ENCODE measurements at places on chromosomes 7 and 10.
A peak's percentile ranks its signal among the peaks of the same experiment; 100 is the strongest.

DNA sequence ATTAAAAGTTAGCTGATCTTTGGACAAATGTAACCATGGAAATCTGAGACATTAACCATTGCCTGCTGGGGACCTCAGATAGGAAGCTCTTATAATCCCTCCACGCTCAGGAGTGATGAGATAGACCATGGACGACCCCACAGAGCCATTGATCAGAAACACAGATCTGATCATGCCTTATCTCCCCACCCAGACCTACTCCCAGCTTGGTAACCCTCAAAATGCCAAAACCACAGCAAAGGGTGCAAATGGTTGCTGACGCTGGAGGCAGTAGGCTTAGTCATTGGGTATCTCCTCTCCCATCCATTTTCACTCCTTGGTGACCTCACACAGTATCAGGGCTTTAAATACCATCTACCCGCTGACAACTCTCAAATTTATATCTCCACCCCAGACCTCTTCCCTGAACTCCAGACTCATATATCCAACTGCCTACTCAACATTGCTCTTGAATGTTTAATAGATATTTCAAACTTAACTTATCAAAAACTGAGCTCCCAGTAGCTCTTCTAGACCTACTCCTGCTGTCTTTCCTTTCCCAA lies 60.8 kb downstream of the CRTAC1 start:
- DNase-seq = no peak

DNA sequence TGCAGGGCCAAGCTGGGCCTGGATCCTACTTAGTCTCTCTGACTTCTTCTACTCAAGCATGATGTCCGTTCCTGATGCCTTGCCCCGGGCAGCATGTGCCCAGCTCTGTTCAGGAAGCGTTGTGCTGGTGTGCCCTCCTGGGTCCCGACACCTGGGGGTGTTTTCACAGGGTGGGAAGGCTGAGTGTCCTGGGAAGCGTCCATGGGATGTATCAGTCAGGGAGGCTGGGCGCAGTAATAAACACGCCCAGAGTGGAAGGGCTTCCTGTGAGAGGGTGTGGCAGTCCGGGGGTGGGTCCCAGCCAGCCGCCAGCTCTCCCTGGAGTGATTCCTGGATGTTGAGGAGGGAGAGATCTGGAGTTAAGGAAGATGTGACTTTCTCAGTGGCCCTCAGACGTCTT lies 29.0 kb downstream of the FOXK1 start:
- no peak for DNase-seq

GRCh38 chr7:131250331-131250730 lies 77.3 kb upstream of the MKLN1 start:
- no peak for DNase-seq

GRCh38 chr7:17153536-17153935 lies 144.9 kb upstream of the AHR start:
- DNase-seq = peak; percentile 38

DNA sequence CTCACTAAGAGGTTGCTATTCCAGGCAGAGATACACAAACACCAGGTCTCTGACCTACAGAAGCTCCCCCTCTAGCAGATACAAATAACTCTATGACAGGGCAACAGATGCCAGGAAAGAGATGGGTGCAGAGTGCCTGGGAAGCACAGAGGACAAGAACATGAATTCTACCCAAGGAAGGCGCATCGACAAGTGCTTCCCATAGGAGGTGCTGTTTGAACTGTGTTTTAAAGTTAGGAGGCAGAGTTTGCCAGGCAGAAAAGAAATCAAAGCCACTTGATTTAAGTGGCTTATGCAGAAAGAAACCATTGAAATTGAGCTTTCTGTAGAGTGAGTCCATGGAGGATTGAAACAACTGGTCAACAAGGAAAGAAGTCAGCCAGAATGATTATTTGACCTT lies 35.3 kb upstream of the EGR2 start:
- no peak for DNase-seq

- DNase-seq = no peak
These were observed 725.2 kb downstream of the SUGCT start for GRCh38 chr7:40859965-40860543.

GRCh38 chr10:133471300-133472109 lies 17.8 kb downstream of the SCART1 start:
- no peak for DNase-seq

DNA sequence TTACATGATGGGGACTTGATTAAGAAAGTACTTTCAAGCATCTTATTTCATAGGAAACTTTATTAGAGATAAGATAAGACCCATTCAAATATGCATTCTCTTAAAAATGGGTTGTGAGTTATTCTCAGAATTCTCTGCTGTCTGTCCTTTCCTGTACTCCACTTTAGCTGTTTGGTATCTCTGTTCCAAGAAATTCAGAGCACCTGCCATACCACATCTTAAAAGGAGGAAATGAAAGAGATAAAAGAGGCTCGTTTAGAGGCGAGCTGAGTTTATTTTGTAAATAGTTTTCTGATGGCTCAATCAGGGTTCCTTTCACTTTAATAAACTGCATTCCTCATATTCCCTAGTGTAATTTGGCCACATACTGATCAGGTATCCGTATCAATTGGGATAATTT lies 87.2 kb downstream of the MDFIC start:
- no peak for DNase-seq

DNA sequence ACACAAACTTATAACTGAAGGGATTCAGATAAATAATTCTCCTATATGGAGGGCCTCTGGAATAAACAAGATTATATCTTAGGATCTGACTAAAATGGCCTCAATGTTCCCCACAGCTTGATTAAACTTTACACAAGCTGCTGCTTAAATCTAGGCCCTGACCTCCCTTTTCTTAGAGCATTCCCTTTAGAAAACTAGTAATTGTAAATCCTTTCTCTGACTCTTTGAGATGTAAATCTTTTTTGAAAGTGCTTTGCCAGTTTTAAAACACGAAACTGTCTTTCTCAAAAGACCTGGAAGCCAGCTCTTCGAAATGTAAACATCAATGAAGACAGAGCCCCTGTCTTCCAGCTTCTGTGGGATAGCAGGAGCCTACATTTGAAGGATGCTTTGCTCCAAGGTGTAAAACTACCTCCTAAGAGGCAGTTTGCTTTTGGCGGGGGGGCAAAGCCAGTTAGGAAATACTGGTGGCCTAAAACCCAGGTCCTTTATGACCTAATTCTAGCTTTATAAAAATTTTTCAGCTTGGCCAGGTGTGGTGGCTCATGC lies 758.7 kb downstream of the CNTNAP2 start:
- no peak for DNase-seq

- DNase-seq = no peak
These were observed 56.2 kb downstream of the EEPD1 start for GRCh38 chr7:36208997-36209813.

- DNase-seq = no peak
These were observed 667.1 kb downstream of the INHBA start for GRCh38 chr7:41035794-41036193.

- DNase-seq = peak; percentile 23
These were observed 1.2 kb downstream of the MARCHF5 start for GRCh38 chr10:92291921-92292845.

DNA sequence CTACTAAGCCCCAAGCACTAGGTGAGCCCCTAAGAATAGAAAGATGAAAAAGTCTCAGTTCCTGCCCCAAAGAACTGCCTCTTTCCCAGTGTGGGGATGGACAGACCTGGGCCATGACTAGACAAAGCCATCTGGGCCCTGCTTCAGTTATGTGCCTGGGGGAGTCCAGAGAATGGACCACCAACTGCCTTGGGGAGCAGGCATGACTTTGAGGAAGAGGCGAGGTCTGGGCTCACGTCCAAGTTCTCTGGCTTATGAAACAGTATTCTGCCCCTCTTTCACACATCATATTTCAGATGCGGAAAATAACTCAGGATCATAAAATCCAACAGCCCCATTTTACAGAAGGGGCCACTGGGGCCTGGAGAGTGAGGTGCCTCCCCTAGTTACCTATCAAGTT lies 80.3 kb downstream of the PLXNA4 start:
- DNase-seq = no peak

GRCh38 chr10:50384898-50385297 lies 133.6 kb upstream of the ASAH2 start:
- no peak for DNase-seq

DNA sequence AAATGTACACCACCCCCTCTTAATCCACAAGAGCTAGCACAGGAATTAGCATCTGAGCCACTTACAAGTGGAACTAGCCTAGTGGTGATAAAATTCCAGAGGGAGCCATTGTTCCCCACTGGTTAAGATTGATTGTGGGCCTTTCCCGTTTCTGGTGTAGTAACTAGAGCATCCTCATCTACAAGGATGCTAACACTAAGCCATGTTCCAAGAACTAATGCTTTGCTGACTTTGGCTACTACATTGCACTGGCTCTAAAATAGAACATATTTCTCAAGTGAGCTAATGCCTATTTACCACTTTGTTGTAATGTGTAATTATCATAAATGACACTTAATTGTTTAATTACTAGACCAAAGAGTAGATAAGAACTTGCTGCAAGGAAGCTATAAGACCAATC lies 143.7 kb downstream of the FZD1 start:
- no peak for DNase-seq

DNA sequence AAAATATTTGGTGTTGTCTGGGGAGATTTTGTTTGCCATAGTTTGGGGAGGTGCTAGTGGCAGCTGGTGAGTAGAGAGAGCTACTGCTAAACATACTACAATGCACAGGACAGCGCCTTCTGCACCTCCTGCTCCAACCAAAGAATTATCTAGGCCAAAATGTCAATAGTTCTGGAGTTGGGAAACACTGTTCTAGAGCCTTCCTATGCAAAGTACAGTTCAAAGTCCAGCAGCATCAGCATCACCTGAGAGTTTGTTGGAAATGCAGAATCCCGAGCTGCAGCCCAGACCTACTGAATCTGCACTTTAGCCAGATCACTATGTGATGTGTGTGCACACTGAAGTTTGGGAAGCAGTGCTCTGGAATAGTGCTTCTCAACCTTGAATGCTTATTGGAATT lies 290.7 kb downstream of the TCF7L2 start:
- DNase-seq = no peak

DNA sequence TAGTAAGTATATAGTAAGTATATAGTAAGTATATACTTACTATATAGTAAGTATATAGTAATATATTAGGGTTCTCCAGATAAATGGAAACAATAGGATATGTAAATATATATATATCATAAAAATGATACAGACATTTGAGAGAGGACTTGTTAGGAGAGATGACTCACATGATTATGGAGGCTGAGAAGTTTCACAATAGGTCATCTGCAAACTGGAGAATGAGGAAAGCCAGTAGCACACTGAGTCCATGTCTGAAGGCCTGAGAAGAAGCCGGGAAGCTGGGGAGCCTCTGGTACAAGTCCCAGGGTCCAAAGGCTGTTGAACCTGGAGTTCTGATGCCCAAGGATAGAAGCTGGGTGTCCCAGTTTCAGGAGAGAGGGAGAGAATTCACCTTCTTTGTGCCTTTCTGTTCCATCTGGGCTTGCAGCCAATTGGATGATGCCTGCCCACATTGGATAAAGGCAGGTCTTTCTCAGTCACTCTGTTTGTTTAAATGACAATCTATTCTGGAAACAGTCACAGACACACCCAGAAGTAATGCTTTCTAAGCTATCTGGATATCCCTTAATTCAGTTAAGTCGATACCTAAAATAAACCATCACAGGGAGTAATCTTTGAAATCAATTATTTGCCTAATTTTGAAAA lies 205.5 kb upstream of the CDC14C start:
- DNase-seq = no peak

DNA sequence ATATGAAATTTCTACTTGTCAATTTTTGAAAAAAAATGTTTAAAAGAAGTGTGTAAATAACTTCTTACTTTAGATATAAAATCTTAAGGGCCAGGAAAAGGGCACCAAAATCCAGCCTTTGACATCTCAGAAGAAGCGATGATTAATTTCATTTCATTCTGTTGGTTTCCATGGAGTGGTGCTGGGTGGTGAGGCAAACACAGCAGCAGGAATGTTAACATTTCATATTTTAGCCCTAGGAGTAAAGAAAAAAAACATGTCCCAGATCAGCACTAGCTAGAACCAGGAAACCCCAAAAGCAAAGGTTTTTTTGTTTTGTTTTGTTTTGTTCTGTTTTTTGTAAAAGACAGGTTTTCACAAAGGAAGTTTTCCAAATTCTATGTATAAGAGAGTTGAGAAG lies 298.8 kb upstream of the C7orf33 start:
- no peak for DNase-seq

DNA sequence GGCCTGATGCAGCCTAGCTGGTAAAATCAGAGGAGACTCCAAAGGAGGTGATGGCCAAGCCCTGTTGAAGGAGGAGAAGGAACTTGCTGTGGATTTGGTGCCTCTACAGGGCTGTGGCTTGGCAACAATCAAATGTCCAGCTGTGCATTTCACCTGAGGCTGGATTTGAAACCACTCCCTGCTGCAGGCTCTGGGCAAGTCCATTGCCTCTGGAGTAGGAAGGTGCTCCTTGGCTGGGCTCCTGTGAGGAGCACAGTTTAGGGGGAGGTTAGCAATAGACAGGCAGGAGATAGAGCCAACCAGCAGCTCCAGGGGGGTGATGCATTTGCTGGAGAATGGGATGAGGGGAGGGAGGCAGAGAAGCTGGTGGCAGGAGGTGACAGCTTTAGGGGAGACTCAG lies 26.5 kb downstream of the CDH23 start:
- DNase-seq = no peak

GRCh38 chr10:110335314-110336064 lies 30.8 kb upstream of the SMNDC1 start:
- DNase-seq = no peak

- DNase-seq = no peak
These were observed 34.5 kb upstream of the RBM20 start for GRCh38 chr10:110609605-110610004.

GRCh38 chr10:58305821-58306220 lies 29.0 kb upstream of the UBE2D1 start:
- DNase-seq = no peak

DNA sequence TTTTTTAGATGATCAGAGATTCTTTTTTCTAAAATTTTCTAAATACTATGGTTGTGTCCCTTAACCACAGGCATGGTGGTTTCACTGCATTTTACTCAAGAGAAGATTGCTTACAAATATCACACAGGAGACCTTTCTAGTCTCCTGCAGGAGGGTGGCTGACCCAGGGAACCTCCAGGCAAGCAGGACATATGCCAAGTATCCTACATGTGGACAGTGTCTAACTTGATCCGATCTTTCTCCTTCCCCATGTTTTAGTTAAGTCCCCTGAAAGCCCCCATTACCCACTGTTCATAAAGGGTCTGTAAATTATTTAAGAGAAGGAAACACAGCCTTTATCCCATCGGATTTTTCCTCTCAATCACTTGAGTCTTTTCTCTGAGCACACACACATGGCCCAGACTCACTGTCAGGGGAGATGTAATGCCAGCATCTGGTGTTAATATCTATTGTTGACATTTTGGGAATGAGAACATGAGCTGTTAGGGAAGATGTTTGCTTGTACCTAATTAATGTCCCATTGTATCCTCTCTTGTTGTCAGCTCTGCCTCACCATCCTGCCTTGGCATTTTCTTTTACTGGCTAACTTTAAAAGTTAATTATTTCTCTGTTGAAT lies 755.2 kb downstream of the AUTS2 start:
- DNase-seq = no peak

- DNase-seq = no peak
These were observed 428 bp downstream of the ADARB2 start for GRCh38 chr10:1736972-1737221.

DNA sequence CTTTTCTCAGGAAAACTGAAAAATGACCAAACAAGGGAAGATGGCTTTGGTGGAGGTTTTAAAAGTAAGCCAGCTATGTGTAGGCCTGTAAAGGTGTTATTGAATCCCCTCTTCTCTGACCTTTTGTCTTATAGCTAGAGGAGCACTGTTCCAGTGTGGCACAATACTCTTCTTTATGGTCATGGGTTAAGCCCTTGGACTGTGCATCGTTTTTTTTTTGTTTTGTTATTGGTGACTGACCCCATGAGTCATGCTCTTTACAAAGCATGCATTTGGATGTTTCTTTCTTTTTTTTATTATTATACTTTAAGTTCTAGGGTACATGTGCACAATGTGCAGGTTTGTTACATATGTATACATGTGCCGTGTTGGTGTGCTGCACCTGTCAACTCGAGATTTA lies 19.6 kb upstream of the FAM25A start:
- no peak for DNase-seq

Measured in stimulated activated CD4-positive, alpha-beta T cell treated with anti-CD3 and anti-CD28 coated beads, Interleukin-4, amount 100 ng/mL, for 4 hours (primary cell).